ENCODE measurements at places on chromosomes 1 and 21.

GRCh38 chr1:41488040-41488951, 3.8 kb upstream of the EDN2 start:
- DNase-seq = no peak

DNA sequence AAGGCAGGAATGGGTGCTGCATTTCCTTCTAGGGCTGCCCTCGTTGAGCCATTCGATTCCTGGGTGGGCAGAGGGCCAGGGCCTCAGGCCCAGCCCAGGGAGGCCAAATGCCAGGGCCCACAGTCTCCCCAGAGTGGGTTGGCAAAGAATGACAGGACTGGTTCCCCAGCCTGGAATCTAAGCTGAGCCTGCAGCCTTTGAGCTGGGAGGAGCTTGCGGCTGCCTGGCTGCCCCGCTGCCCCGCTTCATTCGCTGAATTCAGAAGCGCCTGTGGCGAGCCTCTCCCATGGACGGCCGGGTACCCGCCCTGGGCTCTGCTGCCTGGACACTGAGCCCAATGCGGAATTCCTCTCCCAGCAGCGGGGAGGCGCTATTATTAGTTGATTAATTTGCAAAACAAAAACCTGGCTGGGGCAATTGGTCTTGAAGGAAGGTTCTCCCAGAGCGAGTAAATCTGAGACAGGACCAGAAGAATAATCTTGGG, 32.3 kb upstream of the TARDBP start:
- peak; percentile 87 for DNase-seq

DNA sequence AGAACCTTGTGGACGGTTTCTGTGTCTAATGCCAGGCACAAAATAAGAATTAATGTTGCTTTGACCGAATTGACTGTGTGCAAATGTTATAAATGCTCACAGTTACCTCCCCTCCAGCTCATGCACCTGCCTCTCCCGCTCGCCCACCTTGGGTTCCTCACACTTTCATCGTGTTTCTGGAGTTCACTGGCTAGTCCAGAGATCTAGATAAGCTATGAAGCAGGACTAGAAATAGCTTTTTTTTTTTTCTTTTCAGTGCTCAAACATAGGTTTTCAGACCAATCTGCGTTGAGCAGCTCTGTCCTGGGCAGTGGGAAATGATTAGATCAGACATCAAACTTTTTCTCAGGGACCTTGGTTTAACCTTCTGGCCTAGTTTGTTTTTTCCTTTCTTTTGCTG, 11.1 kb downstream of the TENT5C start:
- no peak for DNase-seq

GRCh38 chr1:62436039-62436465, 797 bp upstream of the USP1 start:
- DNase-seq = peak; percentile 97

GRCh38 chr1:229336345-229336744, 6.5 kb downstream of the CCSAP start:
- DNase-seq = no peak

GRCh38 chr1:33433509-33434362, 2.8 kb upstream of the PHC2 start:
- DNase-seq = peak; percentile 58

DNA sequence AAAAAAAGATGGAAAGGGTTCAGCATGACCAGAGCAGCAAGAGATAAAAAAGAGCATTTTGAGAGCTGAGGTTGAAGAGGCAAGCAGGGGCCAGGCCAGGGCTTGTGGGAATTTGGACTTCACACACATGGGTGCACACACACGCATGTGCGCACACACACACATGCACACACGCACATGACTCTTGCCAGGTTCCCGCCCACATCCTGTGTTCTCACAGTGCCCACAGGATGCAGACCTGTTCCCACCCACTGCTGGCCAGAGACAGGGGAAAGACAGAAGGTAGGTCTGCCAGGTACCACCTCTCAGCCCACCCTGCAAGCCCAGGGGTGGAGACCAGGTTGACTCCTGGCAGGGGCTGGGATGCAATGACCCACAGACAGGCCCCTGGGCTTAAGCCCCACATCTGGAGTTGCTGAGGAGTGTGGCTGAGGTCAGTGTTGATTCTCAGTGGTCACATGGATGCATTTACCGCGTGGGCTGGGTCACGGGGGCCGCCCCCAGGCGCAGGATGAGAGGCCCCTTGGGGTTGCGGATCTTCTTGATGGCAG, 4.4 kb downstream of the COL16A1 start:
- no peak for DNase-seq

- no peak for DNase-seq
Observed at GRCh38 chr1:70314706-70315304, 39.7 kb downstream of the ANKRD13C start.
